ENCODE measurements at places on chromosomes 2 and 18.

DNA sequence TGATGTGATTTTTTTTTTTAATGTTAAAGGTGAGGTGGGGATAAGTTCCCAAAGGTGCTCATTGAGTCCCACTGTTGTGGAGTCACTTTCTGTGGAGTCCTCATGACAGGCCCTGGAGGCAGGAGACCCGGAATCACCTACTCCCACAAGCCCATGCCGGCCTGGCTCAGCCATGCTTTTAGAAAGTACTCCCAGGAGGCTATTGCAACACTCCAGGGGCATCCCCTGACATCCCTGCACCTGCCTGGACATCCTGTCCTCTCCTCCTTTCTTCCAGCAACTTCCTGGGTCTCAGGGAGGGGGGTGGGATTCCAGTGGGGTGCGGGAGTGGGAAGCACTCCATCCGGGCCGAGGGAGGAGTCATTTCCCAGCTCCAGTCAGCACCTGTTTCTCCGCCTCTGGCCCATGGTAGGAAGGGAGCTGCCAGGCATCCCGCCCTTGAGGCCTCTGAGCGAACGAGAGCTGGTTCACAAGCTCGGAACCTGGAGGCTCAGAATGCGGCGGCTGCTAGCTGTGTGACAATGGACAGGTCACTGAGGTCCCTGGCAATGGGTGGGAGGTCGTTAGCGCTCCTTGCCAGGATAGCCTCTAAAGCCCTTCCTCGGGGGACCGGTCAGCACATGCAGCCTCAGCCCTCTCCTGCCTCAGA is 163.9 kb upstream of the ID2 start:
- no peak for DNase-seq

DNA sequence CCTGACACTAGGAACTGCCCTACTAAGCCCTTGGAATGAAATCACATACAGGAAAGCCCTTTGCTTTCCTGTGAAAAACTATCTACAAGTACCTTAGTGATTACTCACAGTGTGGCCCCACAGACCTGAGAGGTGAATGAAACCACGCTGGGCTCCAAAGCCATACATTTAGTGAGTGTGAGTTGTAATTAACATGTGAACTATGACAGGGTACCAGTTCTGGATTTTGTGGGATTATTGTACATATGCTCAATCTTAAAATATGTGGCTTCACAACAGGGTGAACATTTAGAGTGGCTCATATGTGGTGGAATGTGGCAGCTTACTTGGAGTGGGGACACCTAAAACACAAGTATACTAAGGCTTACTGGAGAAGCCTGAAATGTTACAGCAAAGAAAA is 12.3 kb downstream of the KCTD1 start:
- no peak for DNase-seq

DNA sequence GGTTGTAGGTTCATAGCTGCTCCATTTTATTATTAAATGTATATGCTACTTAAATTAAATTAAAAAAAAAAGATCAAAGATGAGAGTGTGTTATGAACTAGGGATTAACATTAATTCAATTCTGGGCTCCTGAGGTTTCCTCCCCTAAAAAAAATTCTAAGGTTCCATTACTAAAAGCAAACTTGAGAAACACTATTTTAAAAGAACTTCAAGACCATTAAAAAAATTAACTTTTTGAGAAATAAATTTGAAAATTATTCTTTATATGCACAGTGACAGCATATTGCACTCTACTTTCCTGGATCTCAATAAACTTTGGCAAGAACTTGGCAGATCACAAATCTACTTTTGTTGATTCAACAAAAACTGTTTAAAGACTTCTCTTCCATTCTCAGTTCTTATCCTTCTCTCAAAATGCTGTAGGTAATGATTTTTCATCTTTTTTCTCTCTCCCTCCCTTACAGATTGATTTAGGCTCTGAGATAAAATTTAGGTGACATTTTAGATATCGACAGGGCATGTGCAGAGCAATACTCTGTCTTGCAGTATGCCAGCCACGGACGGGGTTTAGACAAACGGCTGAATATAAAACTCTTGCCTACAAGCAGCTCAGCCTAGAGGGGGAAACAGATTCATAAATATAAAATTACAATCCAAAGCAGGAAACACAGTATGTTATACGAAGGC is 592 bp upstream of the MARS2 start:
- DNase-seq, result no peak

DNA sequence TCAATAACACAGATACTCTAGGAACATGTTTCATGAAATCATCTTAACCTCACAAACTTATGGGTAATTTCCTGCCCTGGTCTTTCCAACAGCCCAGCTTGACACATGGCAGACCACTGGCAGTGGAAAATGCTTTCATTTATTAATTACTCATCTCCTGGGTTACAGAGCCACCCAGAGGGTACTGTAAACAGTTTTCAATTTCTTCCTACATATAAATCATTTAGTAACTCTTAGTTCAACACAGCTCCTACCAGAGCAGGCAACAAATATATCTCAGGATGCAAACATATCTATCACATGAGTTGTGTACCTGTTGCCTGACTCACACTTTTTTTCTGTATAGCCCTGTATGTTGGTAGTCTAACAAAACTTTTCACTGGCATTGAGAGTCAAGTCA is 99.2 kb upstream of the VRK2 start:
- no peak for DNase-seq

- no peak for DNase-seq
Measured at GRCh38 chr2:43594875-43595274, 963 bp downstream of the THADA start.

- no peak for DNase-seq
Measured at GRCh38 chr2:70962885-70963878, 15.2 kb upstream of the ANKRD53 start.

GRCh38 chr2:86398500-86399474 is 42.4 kb upstream of the KDM3A start:
- DNase-seq, result no peak

DNA sequence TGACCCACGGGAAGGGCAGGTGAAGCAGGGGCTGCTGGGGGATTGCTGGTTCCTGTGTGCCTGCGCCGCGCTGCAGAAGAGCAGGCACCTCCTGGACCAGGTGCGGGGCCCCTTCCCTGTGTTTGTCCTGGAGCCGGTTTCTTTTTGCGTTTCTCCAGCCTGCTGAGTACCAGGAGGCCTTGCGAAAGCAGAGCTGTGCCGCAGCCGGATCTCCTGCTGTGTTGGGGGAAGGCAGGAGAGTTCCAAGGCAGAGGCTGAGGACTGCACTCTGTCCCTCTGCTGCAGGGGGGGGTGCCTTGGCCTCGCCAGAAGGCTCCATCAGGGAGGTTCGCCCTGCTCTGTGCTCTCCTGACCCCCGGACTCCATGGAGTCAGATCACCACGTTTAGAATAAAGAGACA is 2.8 kb downstream of the CAPN10 start:
- no peak for DNase-seq

DNA sequence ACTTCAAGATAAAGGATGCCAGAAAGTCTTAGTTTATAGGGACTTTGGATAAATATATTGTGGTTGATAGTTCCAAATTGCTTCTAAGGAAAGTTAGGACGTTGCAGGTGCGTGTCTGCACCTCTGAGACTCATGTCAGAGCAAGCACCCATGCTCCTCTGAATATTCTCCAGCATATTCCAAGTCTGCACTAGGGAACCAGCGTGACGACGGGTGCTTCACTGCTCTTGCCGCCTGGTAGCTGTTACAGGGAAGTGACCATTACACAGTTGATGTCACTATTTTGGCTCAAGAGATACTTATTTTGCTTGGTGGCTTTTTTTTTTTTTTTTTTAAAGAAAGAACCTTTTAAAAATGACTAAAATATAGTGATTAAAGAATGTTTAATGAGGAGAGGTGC is 35.6 kb downstream of the GATA6 start:
- no peak for DNase-seq

DNA sequence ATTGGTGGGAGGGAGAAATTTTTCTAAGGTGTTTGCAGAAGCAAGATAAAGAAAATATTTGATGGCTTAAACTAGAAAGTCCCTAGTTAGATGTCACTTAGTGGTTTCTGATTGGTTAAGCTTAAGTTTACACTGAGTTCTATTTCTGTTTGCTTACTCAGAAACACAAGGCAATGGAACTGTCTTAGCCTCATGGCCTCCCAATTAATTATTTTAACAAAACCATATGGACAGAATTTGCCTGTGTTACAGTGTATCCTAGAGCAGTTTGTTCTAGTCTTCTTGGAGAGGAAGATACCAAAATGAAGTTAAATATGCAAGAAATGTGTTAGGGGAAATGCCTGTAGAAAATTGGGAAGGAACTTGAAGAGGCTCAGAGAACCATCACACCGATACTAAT is 4.6 kb upstream of the IMPACT start:
- no peak for DNase-seq

GRCh38 chr2:168350380-168350779 is 103.0 kb upstream of the STK39 start:
- no peak for DNase-seq

- DNase-seq, result no peak
Measured at GRCh38 chr2:46863882-46864281, 51.7 kb downstream of the MCFD2 start.

- DNase-seq, result no peak
Measured at GRCh38 chr2:70160545-70160944, 30.3 kb downstream of the C2orf42 start.

DNA sequence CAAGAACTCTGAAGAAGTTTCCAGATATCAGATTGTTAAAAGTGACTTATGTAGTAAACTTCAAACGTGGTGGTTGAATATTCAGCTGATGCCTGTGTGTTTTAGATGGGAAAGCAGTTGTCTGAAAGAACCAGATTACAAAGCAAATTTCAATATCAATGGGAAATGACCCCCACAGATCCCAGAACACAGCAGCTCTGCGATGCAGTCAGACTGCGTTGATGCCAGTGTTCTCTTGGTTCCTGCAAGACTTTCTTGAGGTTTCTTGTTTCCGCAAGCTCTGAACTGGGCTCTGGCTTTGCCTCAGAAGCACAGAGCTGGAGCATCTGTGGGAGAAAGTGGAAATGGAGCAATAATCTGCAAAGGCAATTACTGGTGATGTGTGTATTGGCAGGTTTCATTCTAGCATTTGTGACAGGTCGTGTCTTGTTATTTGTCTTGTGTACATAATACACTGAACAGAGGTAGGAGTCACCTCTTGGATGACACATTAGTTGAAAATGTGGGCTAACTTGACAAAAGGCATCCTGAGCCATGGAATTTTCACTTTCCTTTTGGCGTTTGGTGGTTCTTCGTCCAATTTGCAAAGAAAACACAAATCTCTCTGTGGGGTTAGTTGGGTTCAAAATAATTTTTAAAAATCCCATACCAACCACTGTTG is 10.8 kb upstream of the LYPD6B start:
- DNase-seq, result no peak

GRCh38 chr18:30992231-30992630 is 50.3 kb downstream of the DSC3 start:
- no peak for DNase-seq

DNA sequence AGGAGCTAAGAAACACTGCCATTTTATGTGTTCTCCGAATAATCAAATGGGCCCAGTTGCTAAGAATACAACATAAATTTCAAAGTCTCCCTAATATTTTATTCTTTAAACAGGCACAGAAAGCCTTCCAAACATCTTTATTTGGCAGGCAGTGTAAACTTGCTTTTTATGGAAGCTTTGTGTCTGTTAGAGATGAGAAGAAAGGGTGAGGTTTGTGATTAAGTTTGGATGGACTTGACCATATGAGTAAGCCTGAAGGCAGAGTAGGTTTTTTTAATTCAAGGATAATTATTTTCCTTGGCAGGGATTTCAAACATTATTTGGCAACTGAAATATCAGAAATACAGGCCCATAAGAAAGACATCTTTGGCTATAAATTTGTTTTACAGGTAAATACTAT is 62.9 kb downstream of the COX7A2L start:
- DNase-seq, result no peak

GRCh38 chr2:98405301-98405700 is 39.4 kb upstream of the INPP4A start:
- no peak for DNase-seq

DNA sequence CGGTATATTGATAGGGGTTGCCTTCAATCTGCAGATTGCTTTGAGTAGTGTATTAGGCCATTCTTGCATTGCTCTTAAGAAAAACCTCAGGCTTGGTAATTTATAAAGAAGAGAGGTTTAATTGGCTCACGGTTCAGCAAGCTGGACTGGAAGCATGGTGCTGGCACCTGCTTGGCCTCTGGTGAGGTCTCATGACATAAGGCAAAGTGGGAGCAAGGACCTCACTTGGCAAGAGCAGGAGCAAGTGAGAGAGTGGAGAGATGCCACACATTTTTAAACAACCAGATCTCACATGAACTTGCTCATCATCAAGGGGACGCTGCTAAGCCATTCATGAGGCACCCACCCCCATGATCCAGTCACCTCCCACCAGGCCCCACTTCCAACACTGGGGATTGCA is 4.9 kb downstream of the MAP3K2 start:
- DNase-seq, result no peak

DNA sequence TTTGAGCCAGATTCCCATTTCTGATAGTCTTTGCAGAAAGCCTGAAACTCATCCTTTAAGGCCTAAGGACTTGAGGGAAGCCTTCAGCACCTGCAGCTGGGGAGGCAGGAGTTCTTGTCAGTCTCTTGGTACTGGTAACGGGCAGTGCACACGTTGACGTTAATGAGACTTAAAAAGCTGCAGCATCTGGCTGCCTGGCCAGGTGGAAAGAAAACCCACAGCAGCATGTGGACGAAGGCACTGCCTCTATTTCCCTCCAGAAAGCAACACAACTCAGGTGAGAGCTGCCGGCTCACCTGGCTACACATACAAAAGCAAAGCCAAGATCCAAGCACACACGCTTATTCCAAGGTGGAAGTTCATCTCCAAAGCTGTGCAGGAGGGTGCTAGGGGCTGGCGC is 178.8 kb downstream of the ANAPC1 start:
- no peak for DNase-seq

DNA sequence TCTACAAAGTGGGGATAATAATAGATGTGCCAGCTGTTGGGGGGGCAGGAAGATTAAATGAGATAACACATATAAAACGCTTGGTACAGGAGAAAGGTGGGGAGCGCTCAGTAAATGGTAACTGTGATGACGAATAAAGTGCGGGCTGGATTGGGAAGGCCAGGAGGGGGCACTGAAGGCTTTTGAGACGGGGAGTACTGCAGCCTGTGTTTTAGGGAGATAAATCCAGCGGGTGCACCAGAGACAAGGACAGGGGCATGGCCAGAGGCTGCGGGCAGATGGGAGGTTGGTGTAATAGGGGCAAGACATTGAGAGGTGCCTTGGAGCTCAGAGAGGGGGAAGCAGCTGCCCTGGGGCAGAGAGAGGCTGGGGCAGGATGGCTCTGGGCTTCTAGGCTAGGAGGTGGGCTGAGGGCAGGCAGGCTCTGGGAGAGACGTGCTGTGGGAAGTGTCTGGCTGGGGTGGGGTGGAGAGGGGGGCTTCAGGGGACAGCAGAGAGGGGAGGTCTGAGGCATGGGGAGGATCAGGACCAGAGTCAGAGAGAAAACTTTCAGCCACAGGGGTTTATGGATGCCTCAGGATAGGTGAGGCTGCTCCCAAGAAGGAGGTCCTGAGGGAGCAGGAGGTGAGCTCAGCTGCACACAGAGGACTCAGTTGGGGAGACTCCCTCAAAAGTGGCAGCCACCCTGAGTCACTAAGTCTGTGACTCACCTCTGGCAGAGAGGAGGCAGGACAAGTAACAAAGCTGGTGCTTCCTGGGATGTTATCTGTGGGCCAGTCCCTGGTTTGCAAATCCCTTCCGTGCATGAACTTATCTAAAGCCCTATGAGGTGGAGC is 18.8 kb downstream of the TEX44 start:
- DNase-seq, result no peak

- no peak for DNase-seq
Measured at GRCh38 chr2:216348756-216349308, 23.5 kb downstream of the MARCHF4 start.
